ENCODE measurements at places on chromosomes 1 and 21. TPM values are rescaled to one million over a fixed set of nuclear protein-coding genes. Genes with fewer than 3 reads are reported as not detected.

The GJA8 gene
- total RNA-seq = not detected

The STUM gene
- total RNA-seq = not detected

The LEFTY2 gene
- total RNA-seq = not detected

The ZNF648 gene
- not detected for total RNA-seq

The FAM167B gene
- total RNA-seq = not detected

The RGS1 gene
- total RNA-seq = not detected

The CLCA4 gene
- total RNA-seq = 0.96 TPM

The OR2L2 gene
- total RNA-seq = under 0.01 TPM

The CD53 gene
- not detected for total RNA-seq

The SPRR1B gene
- 15.3 TPM for total RNA-seq

The PYHIN1 gene
- total RNA-seq = not detected

Data from tracheal epithelial cell (primary cell).